ENCODE measurements at places on chromosomes 12 and 14. TPM values are rescaled to one million over a fixed set of nuclear protein-coding genes. Genes with fewer than 3 reads are reported as not detected.

EPYC gene
- not detected for polyA plus RNA-seq

OVCH1 gene
- polyA plus RNA-seq = not detected

LRRC23 gene
- 19.3 TPM for polyA plus RNA-seq

NTF3 gene
- polyA plus RNA-seq = 2.1 TPM

DNA sequence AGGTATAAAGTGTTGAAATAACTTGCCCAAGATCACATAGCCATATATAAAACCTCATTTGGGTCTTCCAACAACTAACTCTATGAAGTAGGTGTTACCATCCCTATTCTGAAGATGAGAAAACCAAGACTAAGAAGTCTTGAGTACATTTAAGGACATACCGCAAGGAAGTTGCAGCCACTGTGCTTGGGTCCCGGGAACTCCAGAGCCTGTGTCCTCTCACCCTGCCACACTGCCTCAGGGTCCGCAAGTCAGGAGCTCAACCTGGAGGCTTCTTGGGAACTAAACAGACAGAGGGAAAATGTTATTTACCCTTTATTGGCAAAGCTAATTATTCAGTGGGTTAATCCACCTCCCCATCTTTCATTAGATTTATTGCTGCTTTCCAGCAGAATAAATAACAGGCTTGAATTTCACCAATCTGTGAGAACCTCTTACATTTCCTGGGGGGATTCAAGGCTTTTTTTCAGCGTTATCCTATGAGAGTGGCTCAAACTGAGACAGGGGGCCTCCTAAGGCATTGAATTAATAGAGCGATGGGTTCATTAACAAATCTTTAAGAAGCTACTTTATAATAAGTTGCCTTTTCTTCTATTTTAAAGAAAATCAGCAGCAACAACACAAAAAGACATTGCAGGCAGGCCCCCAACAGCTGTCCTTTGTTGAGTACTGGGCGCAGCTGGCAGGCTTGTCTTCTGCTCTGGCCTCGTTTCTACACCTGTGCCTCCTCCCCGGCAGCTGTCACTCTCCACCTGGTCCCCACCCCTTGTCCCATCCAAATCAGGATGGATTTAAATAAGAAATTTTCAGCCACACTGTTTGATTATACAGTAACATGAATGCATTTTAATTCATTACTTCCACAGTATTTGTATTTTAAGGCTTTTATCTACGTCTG is 25.3 kb downstream of the PHLDA1 start:
- DNase-seq = peak; percentile 62

DNA sequence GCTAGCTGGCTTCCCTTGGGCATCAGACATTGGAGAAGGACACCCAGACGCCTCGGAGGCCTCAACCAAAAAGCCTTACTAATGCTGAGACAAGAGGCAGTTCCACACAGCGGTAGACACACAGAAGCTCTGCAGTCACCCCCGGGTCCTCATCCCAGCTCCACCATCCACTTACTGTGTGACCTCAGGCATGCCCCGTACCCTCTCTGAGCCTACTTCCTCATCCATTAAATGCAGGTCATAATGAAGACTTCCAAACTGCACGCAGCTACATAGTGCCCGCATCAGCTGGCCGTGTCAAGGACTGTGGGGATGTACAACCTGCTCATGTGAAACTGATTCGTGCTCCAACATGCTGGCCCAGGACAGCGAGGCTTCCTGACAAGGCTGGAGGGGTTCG is 72.3 kb downstream of the KDM2B start:
- DNase-seq = no peak

GRCh38 chr12:116039081-116039480 is 238.4 kb downstream of the MED13L start:
- peak; percentile 42 for DNase-seq

GRCh38 chr14:25909045-25909747 is 688.6 kb downstream of the NOVA1 start:
- DNase-seq = no peak

DNA sequence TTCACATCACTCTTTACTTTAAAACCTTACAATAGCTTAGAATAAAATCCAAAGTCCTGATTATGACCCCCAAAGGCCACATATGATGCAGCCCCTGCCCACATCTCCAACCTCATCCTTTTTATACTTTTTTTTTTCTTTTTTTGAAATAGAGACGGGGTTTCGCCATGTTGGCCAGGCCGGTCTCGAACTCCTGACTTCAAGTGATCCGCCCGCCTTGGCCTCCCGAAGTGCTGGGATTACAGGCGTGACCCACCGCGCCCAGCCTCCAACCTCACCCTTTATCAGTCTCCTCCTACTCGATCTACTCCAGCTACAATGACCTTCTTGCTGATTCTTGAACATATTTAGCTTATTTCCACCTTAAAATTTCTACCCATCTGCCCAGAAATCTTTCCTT is 1.2 kb upstream of the MAPKAPK5 start:
- DNase-seq = no peak

DNA sequence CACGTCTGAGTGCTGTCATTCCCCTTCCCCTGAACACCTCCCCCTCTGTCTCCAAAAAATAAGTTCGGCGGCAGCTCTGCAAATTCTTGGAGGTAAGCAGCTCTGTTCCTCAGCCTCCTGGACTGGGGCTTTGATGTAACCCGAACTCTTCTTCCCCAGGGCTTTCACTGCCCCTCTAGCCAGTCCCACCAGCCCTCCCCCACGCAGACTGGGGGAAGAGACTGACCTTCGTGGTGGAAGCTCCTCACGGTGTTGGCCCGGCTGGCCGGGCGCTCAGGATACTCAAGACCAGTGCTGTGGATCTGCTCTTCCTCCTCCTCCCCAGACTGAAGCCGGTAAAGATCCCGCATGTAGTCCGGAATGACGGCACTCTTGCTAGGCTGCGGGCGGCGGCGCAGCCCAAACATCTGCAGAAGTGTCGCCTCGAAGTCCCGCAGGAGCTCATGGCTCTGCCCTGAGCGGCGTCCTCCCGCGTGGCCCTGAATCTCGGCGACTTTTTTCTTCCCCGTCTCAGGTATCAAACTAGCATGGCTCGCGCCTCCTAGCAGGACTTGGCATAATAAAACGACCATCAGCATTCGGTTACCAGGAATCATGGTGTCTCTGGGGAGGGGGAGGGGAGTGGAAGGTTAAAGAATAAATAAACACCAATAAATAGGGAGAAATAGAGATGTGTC is 4.9 kb downstream of the BMP4 start:
- peak; percentile 26 for DNase-seq

GRCh38 chr14:81252278-81252677 is 31.5 kb upstream of the GTF2A1 start:
- no peak for DNase-seq

DNA sequence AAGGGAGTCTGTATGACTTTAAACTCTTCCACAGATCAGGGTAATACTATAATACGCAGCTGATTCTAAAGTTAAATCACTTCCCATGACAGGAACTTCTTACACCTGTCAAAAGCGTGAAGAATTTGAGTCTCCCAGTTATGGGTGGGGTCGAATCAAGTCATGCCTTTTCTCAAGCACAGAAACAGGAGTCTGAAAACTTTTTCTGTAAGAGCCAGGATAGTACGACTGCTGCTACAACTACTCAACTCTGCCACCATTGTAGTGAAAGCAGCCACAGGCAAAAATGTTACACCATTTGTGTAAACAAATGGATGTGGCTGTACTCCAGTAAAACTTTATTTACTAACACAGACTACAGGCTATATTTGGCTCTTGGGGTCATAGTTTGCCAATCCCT is 90.3 kb downstream of the DUSP6 start:
- DNase-seq = no peak

DNA sequence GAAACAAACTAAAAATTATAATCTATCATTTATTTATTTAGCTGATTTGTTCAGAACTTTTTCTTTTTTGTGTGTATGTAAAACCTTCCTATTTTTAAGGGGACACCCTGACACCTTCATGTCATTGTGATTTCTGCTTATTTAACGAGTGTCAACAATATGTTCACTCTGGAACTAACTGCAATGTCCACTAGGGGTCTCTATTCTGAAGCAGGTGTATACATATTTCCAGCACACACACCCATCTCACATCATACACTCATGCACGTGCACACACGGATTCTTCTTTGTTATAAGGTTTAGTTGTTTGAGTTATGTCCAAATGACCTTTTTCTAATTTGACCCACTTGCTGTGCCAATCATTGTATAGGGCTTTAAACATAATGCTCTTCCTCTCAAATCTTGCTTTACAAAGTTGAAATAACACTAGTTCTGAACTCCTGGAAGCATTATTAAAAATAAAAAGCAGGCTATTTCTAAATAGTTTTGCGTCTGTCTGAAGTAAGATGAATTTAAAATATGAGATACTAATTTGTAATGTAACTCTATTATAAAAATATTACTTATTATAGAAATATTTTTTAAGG is 15.5 kb downstream of the E2F7 start:
- DNase-seq = peak; percentile 81

- DNase-seq = no peak
Measured at GRCh38 chr12:130988751-130989150, 35.0 kb downstream of the ADGRD1 start.

GRCh38 chr12:49344486-49345050 is 2.1 kb upstream of the DNAJC22 start:
- DNase-seq = no peak
